ENCODE measurements at places on chromosomes 16 and 17.

- H3K4me3 ChIP-seq = no peak overlapping the region
- H3K27me3 ChIP-seq = peaks cover 16% of the 10 kb centered on the region
- no peaks in the 10 kb centered on the region for H3K4me1 ChIP-seq
- DNase-seq = no peak
Observed at GRCh38 chr17:32854207-32854606, 22.7 kb downstream of the MYO1D start.

DNA sequence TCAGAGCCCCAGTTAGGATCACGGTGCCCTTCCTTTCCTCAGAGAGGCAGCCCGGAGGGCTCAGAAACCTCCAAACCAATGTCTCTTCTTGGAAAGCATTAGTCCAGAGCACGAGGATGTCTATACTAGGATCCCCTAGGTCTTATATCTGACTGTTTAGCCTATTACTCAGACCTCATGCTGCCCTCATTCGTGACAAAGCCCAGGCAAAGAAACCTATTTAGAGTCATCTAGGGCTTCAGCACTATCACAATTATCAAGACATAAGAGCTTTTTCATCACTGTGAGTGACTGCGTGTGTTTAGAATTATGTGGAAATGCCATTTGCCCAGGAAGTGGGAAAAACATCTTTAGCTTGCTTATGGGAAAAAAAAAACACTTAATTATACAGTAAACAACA, 159.8 kb upstream of the NOL11 start:
- H3K27me3 ChIP-seq = no peaks in the 10 kb centered on the region
- DNase-seq = no peak
- no peak overlapping the region for H3K27ac ChIP-seq
- H3K36me3 ChIP-seq = no peaks in the 10 kb centered on the region
- H3K4me3 ChIP-seq = no peak overlapping the region

DNA sequence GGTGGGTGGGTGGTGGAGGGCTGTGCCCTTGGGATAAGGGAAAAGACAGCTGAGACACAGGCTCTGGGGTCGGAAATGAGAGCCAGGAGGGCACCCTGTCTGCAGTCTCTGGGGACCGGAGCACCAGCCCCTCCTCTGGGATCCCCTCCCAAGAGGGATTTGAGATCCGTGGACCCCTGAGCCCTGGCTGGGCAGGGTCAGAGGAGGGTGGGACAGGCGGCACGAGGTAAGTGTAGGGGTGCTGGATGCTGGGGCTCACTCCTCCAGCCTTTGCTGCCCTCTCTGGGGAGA, 425 bp downstream of the SGSH start:
- H3K36me3 ChIP-seq = peaks cover 20% of the 10 kb centered on the region
- DNase-seq = no peak
- H3K27me3 ChIP-seq = no peaks in the 10 kb centered on the region
- H3K4me1 ChIP-seq = peaks cover 24% of the 10 kb centered on the region
- peak overlapping the region; percentile 83 for H3K27ac ChIP-seq

- no peak for DNase-seq
- H3K4me3 ChIP-seq = no peak overlapping the region
- H3K27ac ChIP-seq = no peak overlapping the region
- H3K36me3 ChIP-seq = peaks cover 19% of the 10 kb centered on the region
- H3K27me3 ChIP-seq = no peaks in the 10 kb centered on the region
Observed at GRCh38 chr16:11374255-11374654, 29.0 kb downstream of the RMI2 start.

- no peak for DNase-seq
- H3K27me3 ChIP-seq = no peaks in the 10 kb centered on the region
- H3K4me3 ChIP-seq = no peak overlapping the region
Observed at GRCh38 chr16:11423315-11424117, 78.3 kb downstream of the RMI2 start.

GRCh38 chr16:86884390-86884650, 306.0 kb downstream of the FOXL1 start:
- DNase-seq = no peak
- no peaks in the 10 kb centered on the region for H3K4me1 ChIP-seq

GRCh38 chr16:14494396-14494966, 135.6 kb downstream of the PARN start:
- no peak overlapping the region for H3K27ac ChIP-seq
- peaks cover 8% of the 10 kb centered on the region for H3K36me3 ChIP-seq
- H3K27me3 ChIP-seq = no peaks in the 10 kb centered on the region
- H3K4me3 ChIP-seq = no peak overlapping the region
- DNase-seq = no peak
- H3K4me1 ChIP-seq = peaks cover 9% of the 10 kb centered on the region

All from activated T-helper 2 cell treated with anti-CD3 and anti-CD28 coated beads, Interferon-gamma antibody, Interleukin-2, Interleukin-4, amounts not matched to agents 10 μg/mL and 5 μg/mL and 100 μg/mL, durations not matched to agents 14 hours and 24 hours and 36 hours (primary cell).